MCF 10A (cell line): ENCODE measurements at places on chromosomes 3 and 15.

DNA sequence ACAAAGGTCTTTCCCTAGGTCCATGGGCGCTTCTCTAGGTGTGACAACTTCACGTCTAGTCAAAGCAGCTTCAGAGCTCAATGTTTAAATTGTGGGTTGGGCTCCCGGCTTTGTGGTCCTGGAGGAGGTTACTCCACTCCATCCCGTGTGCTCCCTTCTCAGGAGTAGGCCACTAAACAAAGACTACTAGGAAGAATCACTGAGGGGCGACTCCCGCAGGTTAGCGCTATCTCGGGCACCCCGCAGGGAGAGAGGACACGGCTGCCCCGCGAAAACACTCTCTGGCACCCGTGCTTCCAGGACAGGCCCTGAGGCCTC lies 500 bp downstream of the PARP6 start:
- DNase-seq: peak; percentile 27

- no peak for DNase-seq
Measured at GRCh38 chr3:124763644-124764358, 33.5 kb downstream of the UMPS start.

DNA sequence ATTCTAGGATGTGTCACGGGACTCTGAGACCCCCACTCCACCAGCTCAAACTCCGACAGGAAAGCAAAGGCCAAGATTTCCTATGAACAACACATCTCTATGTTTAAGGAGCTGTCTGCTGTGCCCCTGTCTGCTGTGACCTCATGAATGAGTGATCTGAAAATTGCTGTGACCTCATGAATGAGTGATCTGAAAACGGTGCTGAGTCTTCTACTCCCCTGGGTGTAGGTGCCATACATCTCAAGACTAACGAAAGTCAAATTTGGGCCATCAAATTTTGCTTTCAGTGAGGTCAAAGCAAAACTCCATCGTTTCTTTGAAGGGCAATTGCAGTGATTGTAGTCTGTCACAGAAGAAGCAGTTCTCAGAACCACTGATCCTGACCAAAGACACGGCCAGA lies 24.4 kb downstream of the IL5RA start:
- no peak for DNase-seq

- peak; percentile 34 for DNase-seq
Measured at GRCh38 chr15:42364529-42364928, 5.2 kb downstream of the CAPN3 start.

DNA sequence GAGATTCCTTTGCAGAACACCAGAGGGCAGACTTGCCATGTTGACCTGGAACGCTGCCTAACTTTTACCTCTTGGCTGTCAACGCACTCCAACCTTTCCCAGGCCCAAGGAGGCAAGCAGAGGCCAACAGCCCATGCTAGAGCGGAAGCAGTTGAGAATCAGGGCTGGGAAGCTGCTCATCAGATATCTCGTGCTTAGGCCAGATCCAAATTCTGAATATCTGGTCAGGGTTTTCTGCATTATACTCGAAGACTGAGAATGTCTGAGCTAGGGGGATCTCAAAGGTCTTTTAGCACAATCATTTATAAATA lies 2.5 kb downstream of the XIRP1 start:
- DNase-seq: peak; percentile 80
